ENCODE measurements at places on chromosomes 5 and 9.

DNA sequence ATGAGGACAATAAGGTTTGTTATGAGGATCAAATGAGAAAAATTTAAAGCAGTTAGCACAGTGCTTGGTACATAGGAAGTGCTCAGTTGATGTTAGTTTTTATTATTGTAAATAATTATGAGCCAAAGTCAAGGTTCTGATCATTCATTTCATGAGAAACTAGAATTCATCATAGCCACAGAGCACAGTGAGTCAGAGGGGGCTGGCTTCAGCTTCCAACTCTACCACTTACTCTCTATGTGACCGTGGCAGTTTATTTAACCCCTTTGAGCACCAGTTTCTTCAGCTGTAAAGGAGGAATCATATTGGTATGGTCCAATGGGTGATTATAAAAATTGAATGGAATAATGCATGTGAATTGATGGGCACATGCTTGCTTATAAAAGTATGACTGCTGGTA lies 39.4 kb downstream of the KLHL3 start:
- DNase-seq: no peak

DNA sequence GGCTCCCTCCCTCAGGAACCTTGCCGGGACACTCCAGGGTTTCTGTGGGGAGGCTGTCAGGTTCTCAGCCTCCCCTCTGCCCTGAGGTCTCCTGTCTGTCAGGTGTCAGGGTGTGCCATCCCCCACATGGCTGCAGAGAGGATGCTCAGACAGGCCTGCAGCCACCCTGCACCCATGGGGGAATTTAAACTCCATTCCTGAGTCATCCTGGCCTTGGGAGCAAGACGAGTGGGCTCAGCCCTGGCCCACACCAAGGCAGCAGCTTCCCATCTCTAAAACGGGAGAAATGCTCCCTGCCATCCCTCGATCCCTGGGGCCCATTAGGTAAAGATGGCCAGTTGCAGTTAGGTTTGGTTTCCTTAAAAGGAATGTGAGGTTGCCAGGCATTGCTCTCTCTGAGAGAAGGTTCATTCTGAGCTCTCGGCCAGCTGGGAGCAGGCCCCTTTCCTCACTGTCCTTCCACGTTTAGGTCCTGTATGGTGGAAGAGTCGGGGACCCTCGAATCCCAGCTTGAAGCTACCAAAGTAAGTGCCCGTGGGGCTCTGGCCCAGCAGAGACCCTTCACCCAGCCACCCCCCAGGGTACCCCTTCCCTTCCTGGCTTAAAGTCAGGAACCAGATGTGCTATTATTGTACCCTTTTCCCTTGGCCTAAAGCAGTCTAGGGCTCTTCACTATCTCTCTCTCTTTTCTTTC lies 26.6 kb downstream of the DYNC2I2 start:
- DNase-seq: no peak

DNA sequence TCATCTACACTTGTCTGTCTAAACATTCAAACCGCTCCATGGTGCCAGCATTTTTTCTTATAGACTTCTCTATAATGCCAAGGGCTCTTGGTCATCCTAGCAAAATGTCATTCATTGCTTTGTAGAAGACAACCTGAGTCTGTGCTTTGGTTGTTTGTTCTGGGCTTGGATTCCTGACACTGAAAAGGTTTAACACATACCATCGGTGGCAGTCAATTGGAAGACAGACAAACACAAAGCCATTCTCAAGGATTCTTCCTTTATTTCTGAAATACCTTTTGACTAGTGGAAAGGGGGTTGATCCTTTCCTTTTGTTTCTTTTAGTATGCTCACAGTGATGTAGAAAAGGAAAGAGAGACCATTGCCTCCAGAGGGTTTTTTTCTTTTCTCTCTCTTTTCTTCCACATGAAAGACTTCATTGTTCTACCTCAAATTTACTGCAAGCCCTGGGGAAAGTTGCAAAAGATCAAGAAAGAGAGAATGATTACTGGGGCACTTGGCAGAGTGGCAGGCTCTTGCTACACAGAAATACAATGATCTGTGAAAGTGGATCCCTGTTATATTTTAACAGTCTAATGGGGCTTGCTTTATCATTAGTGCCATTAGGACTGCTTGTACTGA lies 66.4 kb upstream of the TMC1 start:
- no peak for DNase-seq

GRCh38 chr9:15377625-15378540 lies 44.8 kb upstream of the SNAPC3 start:
- DNase-seq: no peak

DNA sequence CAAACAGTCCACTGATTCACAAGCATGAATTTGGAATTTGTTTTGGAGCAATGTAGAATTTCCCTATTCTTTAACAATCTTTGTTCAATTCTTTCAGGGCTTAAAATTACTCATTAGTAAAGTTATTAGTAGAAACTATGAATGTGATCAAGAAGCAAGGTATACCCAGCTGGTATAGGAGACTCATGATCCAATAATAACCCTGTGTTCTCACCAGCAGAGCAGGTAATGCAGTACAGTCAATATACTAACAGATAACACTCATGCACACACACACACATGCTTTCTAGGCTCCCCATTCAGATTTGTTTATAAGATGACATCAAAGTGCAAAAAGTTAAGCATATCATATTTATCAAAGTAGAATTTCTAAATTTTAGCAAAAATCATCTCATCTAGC lies 445.2 kb downstream of the ELAVL2 start:
- no peak for DNase-seq

- DNase-seq: no peak
These were observed 424.6 kb downstream of the CCDC171 start for GRCh38 chr9:15977438-15977837.

GRCh38 chr5:8289779-8290178 lies 420.8 kb downstream of the MTRR start:
- DNase-seq: no peak

GRCh38 chr5:74850030-74850429 lies 16.2 kb downstream of the FAM169A start:
- DNase-seq: no peak

GRCh38 chr9:107750741-107751566 lies 261.4 kb upstream of the KLF4 start:
- DNase-seq: no peak

DNA sequence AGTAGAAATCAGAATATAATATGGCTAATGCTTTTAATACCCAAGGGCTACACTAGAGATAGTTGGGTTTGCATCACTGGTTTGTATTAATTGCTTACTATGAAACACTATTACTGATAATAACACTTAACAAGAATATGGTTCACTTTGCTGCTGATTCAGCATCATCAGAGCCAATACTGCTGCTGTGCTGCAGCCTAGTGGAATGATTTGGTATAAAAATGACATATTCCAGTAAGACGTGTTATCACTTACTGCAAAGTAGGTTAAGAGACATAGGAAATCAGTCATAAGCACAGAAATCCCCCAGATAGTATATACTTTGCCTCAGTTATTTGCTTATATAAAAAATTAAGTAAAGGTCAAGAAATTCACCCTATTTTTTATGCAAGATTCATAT lies 2.8 kb downstream of the CDH10 start:
- peak; percentile 20 for DNase-seq
